Astrocyte (in vitro differentiated cells and primary cell): ENCODE measurements at places on chromosomes 13 and 19.

- DNase-seq, result no peak
These were observed 30.7 kb downstream of the ERICH6B start for GRCh38 chr13:45584816-45585215.

- DNase-seq, result no peak
These were observed 2750.2 kb upstream of the PCDH20 start for GRCh38 chr13:64165826-64166225.

DNA sequence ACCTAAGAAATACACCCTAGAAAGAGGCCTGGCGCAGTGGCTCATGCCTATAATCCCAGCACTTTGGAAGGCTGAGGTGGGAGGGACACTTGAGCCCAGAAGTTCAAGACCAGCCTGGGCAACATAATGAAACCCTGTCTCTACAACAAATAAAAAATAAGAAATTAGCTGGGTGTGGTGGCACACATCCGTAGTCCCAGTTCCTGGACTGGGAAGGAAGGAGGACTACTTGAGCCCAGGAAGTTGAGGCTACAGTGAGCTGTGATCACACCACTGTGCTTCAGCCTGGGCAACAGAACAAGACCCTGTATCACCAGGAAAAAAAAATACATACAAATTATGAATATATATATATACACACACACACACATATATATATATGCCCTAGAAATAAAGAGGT, 42.7 kb downstream of the PHF11 start:
- no peak for DNase-seq

GRCh38 chr13:31060220-31060619, 101.5 kb downstream of the HSPH1 start:
- no peak for DNase-seq

DNA sequence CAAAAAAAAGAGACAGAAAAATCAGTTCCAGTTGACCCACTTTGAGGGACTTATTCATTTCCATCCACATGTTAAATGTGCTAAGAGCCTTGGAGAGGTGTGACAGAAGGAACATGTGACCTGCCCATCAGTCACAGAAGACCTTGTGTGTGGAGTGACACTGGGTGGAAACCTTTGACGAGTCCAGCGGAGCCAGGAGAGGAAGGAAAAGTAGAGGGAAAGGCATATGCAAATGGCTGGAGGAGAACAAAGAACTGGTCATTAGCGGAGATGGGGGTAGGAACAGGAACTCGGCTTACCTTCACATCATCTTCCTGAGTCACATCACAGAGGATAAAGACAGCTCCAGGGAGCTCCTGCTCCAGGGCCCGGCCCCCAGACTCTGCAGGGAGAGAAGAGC, 2.3 kb downstream of the HSD17B14 start:
- no peak for DNase-seq

DNA sequence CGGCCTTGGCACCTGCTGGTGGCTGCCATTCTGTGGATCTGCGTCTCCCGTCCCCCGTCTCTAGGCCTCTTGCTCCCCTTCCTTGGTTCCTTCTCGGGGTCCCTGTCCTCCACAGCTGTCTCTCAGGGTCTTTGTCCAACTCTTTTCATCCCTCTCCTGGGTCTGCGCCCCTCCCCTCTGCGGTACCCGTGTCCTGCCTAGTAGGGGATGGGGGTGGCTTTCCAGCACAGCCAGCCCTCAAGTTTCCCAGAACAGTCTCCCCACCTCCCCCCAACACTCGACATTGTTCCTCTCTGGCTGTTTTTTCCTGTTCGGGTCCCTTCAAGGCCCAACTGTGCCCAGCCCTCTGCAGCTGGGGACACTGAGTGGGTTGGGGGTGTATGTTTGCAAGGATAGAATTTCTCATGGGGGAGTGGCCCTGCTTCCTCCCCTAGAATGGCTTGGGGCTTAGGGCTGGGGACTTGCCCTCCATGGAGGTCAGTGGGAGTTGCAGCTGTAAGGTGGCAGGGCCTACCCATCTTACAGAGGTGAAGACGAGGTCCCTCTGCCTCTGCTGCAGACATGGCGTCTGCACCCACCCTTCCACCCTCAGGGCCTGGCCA, 762 bp upstream of the ADM5 start:
- DNase-seq, result no peak

DNA sequence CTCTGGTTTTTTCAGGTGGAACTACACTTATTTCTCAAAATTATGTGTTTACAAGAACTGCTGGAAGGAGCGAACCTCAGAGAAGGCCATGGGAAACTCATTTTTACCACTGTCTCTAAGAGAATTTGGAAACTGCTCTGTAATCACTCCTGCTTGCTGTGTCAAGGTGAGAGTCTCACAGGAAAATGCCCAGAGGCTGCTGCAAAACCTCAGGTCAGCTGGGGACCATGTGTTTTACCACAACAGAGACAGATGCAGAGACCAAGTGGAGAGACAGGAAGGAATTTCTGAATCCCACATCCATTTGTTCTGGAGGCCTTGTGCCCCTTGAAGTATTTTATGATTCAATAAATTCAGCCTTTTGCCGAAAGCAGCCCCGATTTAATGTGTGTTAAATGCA, 743.8 kb upstream of the SLC10A2 start:
- no peak for DNase-seq

DNA sequence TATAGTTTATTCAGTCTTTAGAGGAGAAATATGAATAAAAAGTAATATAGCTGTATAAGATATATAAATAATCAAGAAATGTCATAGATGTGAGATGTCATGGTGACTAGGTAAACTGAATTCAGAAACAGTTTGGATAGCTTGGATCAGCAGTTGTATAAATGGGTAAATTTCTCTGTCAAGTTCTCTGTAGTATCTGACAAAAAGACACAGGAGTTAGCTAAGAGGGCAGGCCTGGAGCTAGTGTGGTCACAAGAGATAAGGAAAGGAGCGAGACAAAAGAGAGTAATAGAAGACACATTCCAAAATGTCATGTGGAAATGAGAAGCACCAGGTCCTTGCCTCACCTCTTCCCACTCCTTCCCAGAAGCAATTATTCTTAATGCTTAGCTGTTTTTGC, 349.0 kb downstream of the LMO7 start:
- no peak for DNase-seq

DNA sequence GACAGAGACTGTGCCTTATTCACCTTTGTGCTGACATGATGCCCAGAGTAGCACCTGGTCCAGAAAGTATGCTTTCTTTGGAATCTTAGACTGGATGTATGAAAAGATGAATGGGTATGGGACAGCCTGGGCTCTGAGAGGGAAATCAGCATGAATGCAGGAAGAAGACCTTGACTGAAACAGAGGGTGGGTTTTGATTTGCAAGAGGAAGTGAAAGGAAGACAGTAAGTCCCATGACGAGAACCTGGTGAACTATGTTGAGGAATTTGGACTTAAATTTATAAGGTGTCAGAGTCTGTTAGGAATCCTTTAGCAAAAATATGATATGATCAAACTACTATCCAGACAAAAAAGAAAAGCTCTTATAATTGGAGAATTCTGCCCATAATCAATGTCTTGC, 301.9 kb downstream of the SPRY2 start:
- DNase-seq, result no peak

GRCh38 chr13:101700598-101700997, 248.1 kb downstream of the ITGBL1 start:
- peak; percentile 12 for DNase-seq

GRCh38 chr19:7272856-7273578, 21.2 kb downstream of the INSR start:
- DNase-seq, result no peak

GRCh38 chr13:21670883-21671619, at the start of gene FGF9:
Gene FGF9 (plus strand): TSS chr13:21671073. CDS start chr13:21671913, 840 bp downstream.
- peak; percentile 72 for DNase-seq

- DNase-seq, result peak; percentile 53
These were observed 65.0 kb downstream of the RASA3 start for GRCh38 chr13:114067381-114067885.

DNA sequence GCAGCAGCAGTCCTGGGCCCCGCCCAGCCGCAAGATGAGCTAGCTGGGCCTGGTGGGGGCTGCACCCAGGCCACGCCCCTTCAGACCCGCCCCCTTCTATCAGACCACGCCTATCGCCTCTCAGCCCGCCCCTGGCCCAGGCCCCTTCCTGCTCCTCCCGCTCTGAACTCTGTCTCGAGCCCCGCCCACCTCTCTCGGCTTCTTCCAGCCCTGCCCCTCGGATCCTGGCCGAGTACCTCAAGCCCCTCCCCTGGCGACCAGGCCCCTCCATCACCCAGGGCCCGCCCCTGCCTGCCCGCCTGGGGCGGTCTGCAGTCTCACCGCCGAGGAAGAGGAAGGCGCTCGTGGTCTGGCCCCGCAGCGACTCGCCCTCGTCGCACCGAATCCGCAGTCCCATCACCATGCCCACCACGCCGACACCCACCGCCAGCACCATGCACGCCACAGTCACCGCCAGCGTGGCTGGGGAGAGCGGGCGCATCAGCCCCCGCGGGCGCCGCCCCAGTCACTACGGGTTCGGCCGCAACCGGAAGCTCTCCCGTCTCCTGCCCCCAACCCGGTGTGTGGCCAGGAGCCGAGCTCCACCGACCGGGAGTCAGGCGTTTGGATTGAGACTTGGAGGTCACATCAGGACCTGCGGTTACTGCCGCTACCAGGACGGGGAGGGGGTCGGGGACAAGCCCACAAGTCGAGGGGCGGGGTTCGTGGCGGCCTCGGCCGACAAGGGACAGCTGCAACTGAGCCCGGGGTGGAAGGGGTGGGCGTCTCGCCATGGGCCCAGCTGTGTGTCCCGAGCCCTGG, 1.0 kb downstream of the CLDND2 start:
- DNase-seq, result peak; percentile 94

GRCh38 chr19:7236153-7236552, 58.1 kb downstream of the INSR start:
- DNase-seq, result no peak

DNA sequence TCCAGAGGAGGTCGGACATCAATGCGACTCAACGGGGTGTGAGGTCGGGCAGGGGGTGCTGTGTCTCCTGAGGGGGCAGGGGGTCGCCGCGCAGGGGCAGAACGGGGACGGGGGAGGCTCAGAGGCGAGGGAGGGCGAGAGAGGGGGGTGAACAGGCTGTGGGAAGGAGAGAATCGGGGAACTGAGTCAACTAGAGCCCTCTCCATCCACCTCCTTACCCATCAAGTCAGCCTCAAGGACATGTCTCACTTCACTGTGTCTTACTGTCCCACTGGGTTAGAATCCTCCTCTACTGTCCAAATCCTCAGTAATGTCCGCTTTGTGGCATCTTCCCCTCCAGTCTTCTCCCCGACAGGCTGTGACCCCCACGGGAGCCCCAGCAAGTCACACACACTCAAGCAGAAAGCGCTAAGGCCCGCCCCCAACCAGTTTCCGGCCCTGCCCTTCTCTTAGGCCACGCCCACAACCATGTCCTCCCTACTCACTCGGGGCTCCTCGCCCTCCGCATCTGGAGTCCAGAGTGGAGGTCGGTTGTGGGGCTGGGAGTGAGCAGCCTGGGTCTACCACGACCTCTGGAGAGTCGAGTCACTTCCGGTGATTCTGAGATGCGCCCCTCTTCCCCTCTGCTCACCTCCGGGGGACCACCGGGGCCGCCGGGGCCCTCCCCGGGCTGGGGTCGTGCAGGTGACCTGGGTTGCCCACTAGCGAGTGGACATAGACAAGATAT, 9.3 kb downstream of the PLEKHA4 start:
- no peak for DNase-seq

DNA sequence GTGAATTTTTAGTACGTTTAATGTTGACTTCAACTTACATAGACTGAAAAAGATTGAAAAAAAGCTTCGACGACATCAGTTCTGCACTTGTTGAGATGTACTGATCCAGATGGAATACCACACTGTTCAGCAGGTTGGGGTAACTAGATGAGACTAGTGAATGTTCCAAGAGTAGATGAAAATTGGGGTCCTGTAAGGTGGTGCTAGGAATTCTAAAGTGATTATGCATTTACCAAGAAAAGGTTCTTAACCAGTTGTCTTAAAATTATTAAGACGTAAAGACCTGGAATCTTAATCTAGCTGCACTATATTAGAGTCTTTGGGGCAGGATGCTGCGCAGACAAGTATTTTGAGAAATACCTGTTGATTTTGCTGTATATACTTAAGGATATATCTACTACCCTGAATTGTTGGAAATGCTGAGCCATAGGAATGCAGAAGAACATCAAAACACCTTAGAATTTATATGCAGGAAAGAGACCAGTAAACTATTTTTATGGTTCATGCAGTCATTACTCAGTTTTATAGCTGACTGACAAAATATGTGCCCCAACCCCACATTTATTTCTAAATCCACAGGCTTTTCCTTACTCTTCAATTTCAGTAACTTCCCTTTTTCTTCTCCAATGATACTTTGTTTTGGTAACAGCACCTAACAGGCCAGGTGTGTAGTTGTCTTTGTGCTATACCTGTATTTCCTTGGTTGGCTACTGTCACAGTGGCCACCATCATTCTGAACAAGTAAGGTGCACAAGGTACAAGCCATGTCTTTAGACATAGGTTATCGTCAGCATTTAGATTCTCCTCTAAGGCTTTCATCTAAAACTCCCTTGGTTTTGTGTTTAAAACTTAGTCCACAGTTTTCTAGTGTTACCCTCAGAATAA, 8.6 kb downstream of the MIR17HG start:
- no peak for DNase-seq

DNA sequence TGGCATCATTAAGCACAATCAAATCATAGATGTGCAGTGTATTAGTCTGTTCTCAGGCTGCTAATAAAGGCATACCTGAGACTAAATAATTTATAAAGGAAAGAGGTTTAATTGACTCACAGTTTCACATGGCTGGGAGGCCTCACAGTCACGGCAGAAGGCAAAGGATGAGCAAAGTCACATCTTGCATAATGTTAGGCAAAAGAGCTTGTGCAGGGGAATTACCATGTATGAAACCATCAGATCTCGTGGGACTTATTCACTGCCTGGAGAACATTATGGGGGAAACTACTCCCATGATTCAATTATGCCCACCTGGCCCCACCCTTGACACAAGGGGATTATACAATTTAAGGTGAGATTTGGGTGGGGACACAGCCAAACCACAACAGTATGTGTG, 245.2 kb upstream of the DACH1 start:
- DNase-seq, result no peak

GRCh38 chr19:39913682-39914333, 20.6 kb downstream of the FCGBP start:
- DNase-seq, result no peak

- peak; percentile 39 for DNase-seq
These were observed 9.5 kb upstream of the TSPAN16 start for GRCh38 chr19:11286312-11286974.

GRCh38 chr13:101325423-101325822, 90.9 kb downstream of the NALCN start:
- DNase-seq, result no peak
